Activated T-cell treated with anti-CD3 and anti-CD28 coated beads for 24 hours (primary cell): ENCODE measurements at places on chromosomes 3 and 15.
A peak's percentile ranks its signal among the peaks of the same experiment; 100 is the strongest.

GRCh38 chr3:117837391-117837790, 1127.8 kb downstream of the TUSC7 start:
- no peak for DNase-seq

GRCh38 chr3:150238995-150239619, 169.0 kb upstream of the TSC22D2 start:
- DNase-seq = no peak

DNA sequence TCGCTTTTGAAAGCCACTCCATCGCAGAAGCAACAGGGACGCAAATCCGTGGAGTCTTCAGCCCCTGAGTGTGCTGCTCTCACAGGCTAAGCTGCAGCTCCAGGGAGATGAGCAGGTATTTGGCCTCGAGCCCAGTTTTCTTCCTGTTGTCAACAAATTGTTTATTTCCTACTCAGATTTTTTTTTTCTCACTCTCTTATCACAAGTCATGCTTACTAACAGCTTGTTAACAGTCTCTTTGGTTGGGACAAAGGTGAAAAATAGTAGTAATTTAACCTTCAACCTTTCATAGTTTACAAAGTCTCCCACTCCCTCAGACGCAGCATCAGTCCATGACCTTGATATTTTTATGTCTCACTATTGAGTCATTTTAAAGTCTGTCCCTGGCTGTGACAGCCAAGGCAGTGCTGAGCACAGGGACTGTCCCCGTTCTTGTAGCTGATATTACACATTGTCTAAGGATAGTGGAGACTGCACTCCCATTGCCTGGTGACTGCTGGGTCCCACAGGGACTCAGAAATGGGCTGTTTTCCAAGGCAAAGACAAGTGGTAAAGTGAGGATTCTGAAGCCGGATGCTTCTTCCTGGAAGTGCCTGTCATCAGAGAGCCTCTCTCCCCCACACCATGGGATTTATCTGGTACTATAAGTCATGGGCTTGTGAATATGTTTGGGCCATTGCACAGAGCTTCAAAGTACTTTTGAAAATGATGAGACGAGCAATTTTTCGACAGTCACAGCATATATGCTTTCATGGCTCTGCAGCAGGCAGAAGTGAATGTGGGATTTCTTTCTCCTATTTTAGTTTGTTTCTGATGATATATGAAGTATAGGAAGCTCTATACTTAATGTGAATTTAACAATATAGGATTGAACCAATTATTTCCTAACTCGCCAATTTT, 59.8 kb upstream of the UNC13C start:
- DNase-seq = no peak

DNA sequence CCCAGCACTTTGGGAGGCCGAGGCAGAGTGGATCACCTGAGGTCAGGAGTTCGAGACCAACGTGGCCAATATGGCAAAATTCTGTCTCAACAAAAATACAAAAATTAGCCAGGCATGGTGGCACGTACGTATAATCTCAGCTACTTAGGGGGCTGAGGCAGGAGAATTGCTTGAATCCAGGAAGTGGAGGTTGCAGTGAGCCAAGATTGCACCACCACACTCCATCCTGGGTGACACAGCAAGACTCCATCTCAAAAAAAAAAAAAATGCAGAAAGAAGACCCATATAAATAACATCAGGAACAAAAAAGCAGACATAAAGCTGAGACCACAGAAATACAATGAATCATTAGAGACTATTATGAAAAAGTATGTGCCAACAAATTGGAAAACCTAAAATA, 235.2 kb upstream of the VEPH1 start:
- no peak for DNase-seq

DNA sequence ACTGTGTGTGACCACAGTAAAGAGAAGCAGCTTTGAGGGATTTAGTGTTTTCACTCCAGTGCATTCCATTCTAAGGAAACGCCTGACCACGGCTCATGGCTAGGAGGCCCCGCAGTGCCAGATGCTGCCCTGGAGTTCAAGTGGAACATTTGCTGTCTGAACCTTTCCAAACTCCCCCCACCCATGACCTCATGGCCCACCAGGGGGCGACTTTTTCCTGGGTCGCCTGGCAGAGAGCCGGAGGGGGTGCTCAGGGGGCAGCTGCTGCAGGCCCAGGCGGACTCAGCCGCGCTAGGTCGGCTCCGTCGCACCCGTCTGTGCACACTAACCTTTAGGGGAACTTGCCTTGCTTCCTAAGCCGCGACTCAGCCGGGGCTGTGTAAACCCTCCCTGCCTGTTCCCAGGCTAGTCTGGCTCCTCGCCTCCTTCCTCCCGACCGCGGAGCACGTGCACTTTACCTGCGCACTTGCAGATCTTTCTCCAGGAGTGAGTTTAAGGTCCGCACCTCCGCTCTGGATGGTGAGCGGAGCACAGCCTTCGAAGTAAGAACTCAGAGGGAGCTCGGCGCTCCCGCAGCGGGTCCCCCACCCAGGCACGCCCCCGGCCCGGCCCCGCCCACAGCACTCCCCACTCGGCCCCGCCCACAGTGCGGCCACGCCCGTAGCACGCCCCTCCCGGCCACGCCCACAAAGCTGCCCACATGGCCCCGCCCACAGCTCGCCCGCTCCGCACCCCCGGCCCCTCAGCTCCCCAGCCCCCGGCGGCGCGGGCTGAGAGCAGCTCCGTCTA, at the start of gene OCA2:
Gene OCA2 (minus strand): TSS at position 550 of the 789 bp plus-strand sequence. CDS start 17,441 bp downstream, outside the sequence.
- DNase-seq = peak; percentile 57

DNA sequence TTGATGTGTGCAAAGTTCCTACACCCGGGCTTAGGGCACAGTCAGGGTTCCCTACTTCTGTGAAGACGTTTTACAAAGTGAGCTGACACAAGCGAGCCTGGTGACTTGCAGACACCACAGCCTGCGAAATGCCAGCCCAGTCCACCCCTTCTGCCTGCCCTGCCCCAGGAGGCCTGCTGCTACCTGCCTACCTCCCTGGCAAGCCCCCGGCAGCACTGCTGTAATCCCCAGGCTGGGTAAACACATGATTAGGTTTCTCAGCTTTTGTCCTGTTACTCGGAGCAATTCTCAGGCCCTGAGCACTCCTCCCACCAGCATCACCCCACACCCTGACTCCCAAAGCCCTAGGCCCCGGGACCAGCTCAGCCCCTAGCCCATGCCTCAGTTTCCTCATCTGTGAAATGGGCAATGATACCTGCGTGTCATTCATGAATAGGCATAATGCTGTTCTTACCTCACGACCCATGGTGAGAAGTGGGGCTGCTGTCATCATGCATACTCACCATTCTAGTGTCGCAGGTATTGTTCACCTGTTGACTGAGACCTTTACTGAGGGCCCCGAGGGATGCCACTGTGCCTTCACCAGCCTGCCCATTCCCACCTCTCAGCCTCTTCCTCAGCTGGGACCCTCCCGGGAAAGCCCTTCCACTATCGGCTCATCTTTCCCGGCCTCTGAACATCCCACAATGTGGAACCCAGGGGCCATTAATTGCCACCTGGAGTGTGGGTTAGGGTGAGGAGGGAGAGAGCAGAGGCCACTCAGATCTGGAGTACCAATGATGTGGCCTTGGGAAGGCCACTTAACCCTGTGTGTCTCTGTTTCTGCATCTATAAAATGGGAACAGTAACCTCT, 31.5 kb upstream of the SLC6A6 start:
- DNase-seq = no peak

DNA sequence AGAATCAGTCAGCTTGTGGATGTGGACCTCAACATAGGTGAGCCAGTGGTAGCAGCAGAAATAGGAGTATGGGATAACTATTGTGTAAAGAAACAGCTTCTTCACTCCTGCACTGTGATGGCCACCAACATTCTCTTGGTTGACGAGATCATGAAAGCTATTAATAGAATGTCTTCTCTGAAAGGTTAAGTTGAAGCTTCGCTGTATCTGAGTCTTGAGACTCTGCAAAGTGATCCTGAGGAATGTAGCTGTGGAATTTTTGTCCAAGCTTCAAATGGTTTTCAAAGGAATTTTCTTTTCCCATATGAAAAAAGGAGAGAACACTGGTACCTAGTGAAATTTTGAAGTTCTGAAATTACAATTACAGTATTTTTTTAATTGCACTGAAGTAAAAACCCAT, 146.3 kb downstream of the GMNC start:
- DNase-seq = no peak

GRCh38 chr3:33312361-33312760, 35.1 kb downstream of the FBXL2 start:
- no peak for DNase-seq

- DNase-seq = no peak
These were observed 47.8 kb downstream of the DHX30 start for GRCh38 chr3:47850564-47851410.

DNA sequence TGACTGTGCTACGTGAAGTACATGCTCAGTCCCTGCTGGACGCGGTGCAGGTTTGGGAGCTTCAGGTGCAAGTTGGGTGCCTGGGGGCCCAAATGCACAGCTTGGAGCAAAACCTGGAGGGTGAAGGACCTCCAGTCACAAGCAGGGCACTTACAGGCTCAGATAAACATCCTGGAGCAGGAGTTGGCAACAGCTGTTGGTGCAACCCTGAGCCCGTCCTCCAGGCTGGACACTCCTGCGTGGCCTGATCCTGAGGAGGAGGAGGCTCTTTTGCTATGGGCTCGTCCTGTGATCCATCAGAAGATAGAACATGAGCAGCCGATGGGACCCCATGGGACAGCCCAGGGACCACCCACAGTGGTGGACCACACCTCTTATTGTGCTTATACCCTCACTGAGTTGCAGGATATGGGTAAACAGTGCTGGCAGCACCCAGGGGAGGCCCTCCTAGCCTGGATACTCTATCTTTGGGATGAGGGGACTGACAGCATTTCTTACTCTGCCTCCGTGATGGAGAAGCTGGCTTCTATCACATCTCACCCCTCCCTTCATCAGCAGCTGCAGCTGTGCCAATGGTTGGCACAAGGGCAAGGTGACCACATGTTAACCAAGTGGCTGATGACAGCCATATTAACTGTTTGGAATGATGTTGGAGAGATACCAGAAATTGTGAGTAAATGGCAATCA, 301.6 kb downstream of the ZPLD1 start:
- no peak for DNase-seq

- DNase-seq = no peak
These were observed at the start of gene HCN4 for GRCh38 chr15:73368301-73369136. Gene HCN4, minus strand, starts transcription at chr15:73368958. Its CDS starts 688 bp downstream, at chr15:73368270.

GRCh38 chr3:51691021-51691420, 15.8 kb upstream of the GRM2 start:
- DNase-seq = no peak

GRCh38 chr15:79923079-79923514, 26.3 kb upstream of the MTHFS start:
- DNase-seq = peak; percentile 52

GRCh38 chr3:151845306-151845905, 28.0 kb upstream of the SUCNR1 start:
- no peak for DNase-seq

- no peak for DNase-seq
These were observed 6.1 kb downstream of the ZBTB47 start for GRCh38 chr3:42659451-42660130.

DNA sequence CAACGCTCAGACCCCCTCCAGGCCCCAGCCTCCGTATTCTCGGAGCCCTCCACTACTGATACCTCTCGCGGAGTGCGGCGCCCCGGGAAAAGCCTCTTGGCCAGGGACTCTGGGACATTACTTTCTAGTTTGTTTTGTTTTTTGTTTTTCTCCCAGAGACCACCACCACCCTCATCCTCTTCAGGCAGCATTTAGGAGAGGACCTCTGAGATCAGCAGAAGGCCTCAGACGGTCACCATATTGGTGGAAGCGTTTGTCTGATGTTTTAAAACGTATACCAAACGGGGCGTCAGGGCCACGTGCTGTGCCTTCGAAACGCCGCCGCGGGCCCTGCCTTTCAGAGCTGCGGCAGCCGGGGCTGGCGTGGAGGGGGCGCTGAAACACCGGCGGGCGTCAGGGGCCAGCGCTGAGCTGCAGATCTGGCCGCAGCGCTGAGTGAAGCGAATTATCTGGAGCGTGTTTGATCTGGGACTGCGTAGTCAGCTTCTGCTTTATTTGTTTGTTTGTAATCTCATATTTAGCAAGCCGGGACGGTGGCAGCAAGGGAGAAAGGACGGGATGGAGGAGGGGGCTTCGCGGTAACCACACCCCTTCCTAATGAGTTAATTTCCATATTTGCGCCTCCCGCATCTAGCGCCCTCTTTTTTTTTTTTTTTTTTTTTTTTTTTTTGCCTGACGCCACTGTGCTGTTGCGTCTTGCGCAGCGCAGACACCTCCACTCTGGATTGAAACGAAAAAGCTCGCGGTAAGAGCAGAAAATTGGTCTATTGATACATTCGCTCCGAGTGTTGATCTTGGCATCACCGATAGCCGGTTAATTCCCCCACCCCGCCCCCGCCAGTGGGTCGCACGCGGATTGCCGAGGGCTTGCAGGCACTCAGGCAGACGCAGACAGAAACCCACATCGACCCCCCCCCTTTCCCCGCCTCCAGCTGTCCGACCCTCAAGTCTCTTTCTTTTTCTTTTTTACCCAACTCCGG, 14.9 kb downstream of the SOX2 start:
- no peak for DNase-seq

DNA sequence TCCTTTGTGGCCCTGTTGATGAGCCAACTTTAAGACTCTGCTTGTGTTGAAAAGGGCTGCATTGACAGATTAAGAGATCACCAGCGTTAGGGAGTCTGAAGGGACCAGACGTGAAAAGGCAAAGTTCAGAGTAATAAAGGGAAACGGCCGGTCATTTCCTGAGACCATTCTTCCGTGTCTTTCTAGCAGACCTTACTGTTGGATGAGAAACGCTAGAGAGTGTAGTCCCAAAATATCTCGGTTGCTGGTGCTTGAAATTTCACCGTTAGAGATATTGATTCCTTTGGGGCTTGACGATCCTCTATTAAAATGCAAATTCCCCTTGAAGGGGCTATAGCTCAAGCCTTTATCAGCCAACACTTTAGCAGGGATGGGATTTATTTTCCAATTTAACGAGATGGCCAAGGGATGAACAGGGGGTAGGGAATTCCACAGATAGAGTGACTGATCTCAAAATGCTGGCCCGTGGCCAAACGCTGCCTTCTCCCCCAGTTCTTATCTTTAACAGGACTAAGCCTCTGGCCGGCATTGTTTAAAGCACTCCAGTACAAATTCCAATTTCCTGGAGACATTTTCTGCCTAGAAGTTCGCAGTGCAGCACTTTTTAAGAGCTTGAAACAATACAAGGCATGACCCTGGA, 250.4 kb downstream of the TJP1 start:
- no peak for DNase-seq

DNA sequence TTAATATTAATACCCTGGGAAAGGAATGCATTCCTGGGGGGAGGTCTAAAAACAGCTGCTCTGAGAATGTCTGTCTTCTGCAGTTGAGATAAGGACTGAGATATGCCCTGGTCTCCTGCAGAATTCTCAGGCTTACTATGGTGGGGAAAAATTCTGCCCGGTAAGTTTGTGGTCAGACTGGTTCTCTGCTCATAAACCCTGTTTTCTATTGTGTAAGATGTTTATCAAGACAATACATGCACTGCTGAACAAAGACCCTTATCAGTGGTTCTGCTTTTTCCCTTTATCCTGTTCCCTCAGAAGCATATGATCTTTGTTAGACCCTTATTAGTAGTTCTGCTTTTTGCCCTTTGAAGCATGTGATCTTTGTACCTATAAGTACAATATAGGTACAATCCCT, 494.6 kb downstream of the CNTN6 start:
- no peak for DNase-seq

- no peak for DNase-seq
These were observed 22.4 kb downstream of the CYP11A1 start for GRCh38 chr15:74345051-74345450.
